Right forelimb (tissue), 1 donor: ENCODE measurements at places on chromosomes 5 and 9.

- no peak for DNase-seq
These were observed 24.4 kb downstream of the ANKRD33B start for GRCh38 chr5:10588109-10588775.

DNA sequence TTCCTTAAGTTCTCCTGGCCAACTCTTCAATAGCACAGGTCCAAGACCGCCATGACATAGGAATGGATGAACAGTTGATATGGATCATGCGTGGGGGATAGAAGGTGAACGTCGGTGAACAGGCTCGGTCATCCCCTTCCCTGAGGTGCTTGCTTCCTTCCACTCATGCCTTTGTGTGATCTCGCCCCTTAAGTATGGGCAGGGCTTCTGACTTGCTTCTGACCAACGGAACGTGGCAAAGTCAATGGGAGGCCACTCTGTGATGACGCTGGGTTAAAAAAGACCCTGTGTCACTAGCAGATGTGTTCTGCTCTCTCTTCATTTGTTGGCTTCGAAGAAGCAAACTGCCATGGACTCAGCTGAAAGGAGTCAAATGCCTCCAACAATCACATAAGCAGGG, 240.5 kb upstream of the TUT7 start:
- DNase-seq, result no peak

GRCh38 chr9:10250219-10250618, 362.6 kb downstream of the PTPRD start:
- no peak for DNase-seq

GRCh38 chr9:86577420-86578333, 223.5 kb upstream of the TUT7 start:
- DNase-seq, result no peak

- DNase-seq, result no peak
These were observed 629.7 kb upstream of the ZNF608 start for GRCh38 chr5:125376059-125376641.

DNA sequence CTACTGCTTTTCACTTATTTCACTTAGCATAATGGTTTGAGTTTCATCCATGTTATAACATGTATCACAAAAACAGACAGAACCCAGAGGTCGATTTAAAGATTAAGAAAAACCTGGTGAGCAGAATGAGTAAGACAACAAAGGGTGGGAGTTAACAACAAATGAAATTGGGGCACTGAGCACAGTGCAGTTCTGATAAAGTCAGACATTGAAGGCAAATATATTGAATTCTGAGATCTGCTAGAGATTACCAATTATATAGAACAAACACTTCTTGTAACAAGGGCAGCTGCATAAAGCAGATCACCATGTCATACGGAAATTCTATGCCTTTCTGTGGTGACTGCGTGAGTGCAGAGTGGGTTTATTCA, 517.3 kb upstream of the RORB start:
- DNase-seq, result no peak

GRCh38 chr5:130324953-130325671, 420.8 kb downstream of the CHSY3 start:
- DNase-seq, result no peak

- DNase-seq, result no peak
These were observed 42.9 kb upstream of the GALNT10 start for GRCh38 chr5:154147666-154148065.

DNA sequence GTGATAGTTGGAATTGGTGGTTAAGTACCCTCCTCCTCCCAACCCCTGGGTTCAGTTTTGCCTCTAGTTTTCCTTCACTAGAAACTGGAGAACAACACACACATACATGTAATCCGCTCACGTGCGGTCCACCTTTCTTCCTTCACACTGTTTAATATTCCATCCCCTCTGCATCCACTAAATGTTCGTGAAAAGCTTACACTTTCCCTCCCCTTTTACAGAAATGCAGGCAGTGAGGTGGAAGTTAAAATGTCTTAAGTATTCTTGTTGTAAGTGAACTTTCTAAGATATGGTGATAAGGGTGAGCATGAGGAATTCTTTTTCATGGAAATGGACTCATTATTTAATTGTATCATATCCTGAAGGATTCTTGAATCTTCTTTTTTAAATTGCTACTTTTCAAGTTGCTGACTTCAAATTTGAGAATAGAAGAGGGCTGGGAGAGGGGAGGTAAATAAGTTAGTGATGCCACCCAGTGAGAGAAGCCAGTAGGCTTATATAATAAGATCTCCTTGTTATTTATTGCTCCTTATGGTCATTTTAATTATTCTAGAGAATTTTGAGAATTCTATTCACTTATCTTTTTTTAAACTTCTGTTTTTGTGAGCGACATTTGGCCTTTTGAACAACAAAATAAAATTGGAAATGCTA, 90.2 kb downstream of the TLE4 start:
- DNase-seq, result no peak

DNA sequence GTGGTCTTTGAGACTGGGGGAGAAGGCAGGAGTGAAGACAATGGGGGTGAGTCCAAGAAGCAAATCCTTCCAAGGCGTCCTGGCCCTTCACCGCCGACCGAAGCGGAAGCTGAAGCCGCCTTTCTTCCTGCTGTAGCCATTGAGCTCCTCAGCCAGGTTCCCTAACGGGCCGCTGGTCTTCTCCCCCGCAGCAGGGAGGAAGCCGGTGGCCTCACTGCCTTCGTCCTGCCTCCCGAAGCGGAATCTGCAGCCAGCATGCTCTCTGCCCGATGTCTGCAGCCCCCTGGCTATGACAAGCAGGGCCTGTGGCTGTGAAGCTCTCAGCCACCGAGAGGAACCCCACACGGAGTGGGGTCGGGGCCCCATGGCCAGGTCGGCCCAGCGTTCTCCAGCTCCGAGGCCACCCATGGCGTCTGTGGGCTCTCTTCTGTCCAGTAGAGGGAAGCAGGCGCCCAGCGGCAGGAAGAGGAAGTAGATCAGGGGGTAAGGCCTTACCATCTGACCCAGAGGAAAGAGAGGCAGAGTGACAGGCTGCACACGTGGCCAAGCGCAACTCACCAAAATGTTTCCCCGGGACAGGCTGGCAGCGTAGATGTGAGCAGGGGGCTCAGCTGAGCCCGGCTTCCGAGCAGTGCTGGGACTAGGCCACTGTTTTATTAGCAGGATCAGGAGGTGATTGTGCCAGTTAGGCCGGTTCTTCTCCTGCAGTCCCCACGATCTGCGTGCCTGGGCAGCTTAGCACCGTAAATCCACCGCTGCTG, 3.1 kb downstream of the QRFP start:
- DNase-seq, result peak; percentile 68

DNA sequence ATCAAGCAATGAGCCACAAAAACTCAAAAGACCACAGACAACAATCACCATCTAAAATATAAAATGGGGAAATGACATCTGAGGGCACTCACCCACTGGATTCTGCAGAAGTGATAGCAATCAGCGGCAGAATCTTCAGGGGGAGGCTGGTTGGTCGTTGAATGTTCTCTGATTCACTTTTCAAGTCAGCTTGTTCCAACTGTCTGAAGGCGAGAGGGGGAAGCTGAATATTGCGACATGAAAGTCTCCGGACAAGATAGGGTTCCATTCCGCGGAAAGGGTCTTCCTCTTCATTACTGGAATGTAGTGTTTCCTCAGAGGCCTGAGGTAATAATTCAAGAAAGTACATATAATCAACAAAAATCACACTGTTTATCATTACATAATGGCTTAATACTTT, 94.9 kb upstream of the PDE4D start:
- no peak for DNase-seq

- no peak for DNase-seq
These were observed 84.9 kb upstream of the ANKRD55 start for GRCh38 chr5:56317923-56318561.

- no peak for DNase-seq
These were observed 139.5 kb upstream of the DMRTA1 start for GRCh38 chr9:22307013-22307711.

DNA sequence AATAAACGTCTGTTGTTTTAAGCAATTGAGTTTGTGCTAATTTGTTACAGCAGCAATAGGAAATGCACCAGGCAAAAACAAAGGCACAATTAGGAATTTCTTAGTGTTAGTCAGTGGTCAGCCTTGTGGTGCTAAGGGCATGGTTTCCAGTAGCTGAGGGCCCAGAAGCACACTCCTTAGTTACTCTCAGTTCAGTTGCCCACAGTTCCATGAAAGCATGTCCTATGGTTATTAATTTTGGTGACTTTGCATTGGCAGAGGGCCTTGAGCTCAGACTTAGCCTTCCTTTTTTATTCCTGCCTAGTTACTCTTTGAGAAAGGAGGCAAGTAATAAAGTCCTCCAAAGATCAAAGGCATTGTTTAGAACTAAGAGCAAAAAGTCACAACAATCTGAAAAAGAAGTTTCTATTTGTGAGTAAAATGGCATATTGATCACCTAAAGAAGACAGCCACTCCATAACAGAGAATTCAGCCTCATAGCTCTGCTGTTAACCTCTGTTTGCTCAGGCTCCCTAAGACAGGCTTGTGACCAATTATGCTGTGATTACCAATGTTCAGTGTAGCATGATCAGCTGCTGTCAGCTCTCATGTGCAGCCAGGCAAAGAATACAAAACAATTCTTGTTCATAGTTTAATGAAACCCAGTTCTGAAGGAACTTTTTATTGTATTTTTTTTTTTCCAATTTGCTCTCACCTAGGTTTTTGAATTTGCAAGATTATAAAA, 57.0 kb upstream of the MROH2B start:
- no peak for DNase-seq

- DNase-seq, result no peak
These were observed 48.9 kb downstream of the ERMP1 start for GRCh38 chr9:5783982-5784381.

DNA sequence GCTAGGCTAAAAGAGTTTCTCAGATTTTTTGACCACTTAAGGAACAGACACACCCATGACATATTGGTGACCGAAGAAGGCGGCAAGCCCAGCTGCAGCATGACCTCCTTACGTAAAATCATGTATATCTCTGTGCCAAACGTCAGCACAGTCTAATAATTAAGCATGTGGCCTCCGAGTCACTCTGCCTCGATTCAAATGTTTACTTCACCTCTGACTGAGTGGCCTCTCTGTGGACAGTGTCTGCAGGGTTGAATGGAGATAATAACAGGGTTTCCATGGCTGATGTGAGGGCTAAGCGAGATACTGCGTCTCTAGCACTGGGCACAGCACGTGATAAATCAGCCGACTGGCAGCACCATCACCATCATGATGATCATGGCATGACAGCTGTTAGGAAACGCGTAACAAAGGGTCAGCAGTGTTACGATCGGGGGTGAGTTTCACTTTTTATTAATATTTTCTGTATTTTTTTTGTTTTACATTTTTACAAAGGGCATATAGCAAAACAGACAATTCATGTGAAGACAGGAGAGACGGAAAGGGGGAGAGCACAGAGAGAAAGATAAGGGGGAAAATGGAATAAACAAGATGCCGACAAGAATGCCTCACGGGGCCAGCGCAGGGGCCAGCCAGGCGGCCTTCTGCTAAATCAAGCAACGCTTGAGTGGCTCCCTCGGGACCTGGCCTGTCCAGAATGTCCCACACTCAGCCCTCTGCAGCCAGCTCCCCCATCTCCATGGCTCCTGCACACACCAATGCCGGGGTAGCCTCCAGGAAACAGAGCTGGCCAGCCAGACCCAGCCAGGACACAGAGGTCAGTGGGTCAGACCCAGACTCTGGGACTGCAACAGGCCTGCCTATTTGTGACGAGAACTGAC, 60.3 kb downstream of the ADAMTS2 start:
- DNase-seq, result peak; percentile 42

- DNase-seq, result no peak
These were observed 331.9 kb upstream of the CCNG1 start for GRCh38 chr5:163105456-163105855.

GRCh38 chr5:173716058-173716682, 99.7 kb upstream of the BOD1 start:
- no peak for DNase-seq

DNA sequence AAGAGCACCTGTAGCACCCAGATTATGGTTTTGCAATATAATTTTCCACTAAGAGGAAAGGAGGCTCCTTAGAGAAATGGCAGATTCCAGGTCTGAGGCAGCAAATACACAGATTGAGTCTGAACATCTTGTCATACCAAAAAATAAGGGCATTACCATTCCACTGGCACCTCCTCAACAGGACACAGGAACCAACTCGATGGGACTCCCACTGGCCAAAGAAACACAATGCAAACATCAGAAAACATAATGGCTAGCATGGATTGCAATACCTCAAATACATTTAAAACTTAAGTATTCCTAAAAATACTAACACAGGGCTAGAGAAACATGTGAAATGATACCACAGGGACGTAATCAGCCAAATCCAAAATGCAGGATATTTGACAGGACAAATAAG, 12.4 kb upstream of the RANBP17 start:
- DNase-seq, result no peak
